ENCODE measurements at places on chromosomes 6 and 20.

DNA sequence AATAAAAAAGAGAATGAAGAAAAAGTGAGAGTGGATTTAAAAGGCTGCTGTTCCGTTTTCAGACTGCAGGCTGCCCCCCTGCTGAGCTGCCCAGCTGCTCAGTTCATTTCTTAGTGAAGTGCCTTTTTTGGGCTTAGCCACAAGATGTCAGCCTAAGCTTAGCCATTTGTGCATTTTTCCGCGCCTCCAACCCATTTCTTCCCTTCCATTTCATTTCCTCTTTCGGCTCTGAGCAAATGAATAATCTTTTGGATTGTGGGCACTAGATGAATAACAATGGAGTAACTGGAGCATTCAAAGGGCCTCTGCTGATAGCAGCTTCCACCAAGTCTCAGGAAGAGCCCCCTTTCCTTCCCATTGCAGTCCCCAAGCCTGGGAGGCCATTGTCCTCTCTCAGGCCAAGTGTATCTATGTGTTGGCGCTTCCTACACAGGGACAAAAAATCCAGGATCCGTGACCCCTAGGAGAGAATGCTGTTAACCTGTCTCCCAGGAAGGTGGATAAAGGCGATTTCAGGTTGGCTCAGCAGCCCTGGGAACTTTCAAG, 83.5 kb upstream of the SPTLC3 start:
- DNase-seq, result no peak

DNA sequence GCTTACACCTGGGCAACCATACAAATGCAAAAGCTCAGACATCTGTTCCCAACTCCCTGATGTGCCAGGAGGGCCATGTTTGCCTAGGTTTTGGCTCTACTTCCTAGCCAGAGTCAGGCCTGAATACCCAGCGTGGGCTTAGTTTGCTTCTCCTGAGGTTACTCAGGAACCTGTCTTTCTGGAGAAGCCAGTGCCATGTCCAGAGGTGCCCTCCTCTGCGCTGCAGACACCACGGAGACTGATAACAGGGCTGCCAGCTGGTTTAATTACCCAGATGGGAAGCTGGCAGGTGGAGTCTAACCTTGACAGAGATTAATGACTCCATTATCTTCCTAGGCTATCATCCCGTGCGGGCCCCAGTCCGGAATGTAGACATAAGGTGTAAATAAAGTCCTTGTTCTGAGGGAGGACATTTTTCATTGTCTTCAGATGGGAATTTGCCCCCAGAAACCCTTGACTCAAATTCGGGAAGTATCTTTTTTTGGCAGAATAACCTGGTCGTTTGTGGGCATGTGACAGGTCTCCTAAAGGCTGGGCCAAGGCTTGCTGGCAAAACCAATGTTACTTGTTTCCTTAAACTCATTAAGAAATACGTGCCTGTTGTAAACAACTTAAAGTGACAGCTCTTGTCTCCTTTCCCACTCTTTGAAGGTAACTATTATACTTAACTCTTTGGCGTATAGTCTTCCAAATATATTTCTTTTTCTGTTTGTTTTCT, 29.2 kb upstream of the ZNFX1 start:
- no peak for DNase-seq

GRCh38 chr6:23448281-23448680, 677.7 kb upstream of the NRSN1 start:
- no peak for DNase-seq

GRCh38 chr20:50005471-50005981, 22.7 kb downstream of the SNAI1 start:
- DNase-seq, result no peak

- no peak for DNase-seq
These were observed 21.8 kb downstream of the LMBRD1 start for GRCh38 chr6:69774740-69775584.

DNA sequence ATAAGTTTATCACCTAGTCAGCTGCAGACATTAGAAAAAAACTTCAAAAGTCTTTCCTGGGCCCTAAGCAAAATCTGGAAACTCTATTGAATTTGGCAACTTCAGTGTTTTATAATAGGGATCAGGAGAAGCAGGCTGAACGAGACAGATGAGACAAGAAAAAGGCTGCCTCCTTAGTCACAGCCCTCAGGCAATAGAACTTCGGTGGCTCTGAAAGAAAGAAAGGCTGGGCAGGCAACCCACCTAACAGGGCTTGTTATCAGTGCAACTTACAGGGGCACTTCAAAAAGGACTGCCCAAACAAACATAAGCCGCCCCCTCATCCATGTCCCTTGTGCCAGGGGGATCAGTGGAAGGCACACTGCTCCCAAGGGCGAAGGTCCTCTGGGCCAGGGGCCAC, 657.9 kb upstream of the HS3ST5 start:
- DNase-seq, result no peak

- no peak for DNase-seq
These were observed 608.9 kb downstream of the PRKN start for GRCh38 chr6:162118706-162119105.

GRCh38 chr6:70520575-70520974, 46.2 kb upstream of the SDHAF4 start:
- DNase-seq, result no peak

GRCh38 chr20:36010825-36011224, 42.4 kb downstream of the CNBD2 start:
- DNase-seq, result no peak

- DNase-seq, result no peak
These were observed 95.1 kb upstream of the MPC1 start for GRCh38 chr6:166477647-166478365.

GRCh38 chr6:159499034-159499433, 194.0 kb downstream of the SOD2 start:
- no peak for DNase-seq

GRCh38 chr6:147973806-147974205, 368.8 kb upstream of the SASH1 start:
- no peak for DNase-seq

DNA sequence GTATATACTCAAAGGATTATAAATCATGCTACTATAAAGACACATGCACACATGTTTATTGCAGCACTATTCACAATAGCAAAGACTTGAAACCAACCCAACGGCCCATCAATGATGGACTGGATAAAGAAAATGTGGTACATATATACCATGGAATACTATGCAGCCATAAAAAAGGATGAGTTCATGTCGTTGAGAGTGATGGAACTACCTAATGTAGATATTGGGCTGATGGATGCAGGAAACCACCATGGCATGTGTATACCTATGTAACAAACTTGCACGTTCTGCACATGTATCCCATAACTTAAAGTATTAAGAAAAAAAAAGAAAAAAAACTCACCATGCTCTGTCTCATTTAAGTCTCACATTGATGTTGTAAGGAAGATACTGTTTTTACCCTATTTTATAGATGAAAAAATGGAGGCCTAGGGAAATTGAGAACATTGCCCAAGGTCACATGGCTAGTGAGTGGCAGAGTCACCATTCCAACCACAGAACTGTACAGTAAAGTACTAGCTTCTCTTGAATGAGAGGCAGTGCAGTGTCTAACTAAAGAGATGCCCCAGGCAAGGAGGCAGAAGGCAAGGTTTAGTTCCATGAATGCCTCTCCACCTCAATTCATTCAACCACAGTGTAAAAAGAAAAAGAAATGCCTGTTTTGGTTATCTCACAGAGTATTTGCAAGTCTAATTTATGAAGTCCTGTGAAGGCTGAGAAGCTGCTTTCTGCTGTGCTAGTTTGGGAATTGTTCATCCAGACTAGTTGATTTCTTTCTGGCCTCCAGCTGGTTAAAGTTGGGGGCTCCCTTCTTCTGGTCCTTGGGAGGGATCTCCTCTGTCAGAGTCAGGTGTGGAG, 68.2 kb downstream of the FIG4 start:
- no peak for DNase-seq

- no peak for DNase-seq
These were observed 47.4 kb downstream of the MYB start for GRCh38 chr6:135228486-135228885.

DNA sequence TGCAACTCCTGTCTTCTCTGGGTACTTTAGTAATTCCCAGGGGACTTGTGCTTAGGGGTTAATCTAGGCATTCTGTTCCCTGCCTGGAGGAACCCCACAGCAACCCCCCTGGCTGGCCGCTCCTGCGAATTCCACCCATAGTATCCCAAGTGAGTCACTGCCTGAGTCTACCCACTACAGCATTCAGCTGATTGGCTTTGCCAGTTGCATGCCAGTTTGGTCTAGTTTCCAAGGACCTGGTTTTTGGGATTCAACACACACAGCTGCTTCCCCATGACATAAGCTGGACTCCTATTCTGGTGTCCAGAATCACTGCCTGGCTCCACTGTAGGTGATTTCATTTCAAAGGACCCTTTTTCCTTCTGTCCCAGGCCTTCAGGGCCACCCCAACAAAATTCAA, 40.3 kb downstream of the PLCG1 start:
- no peak for DNase-seq

GRCh38 chr6:16739329-16739801, 21.9 kb downstream of the ATXN1 start:
- DNase-seq, result no peak
